ENCODE measurements at places on chromosomes 12 and 14.
A peak's percentile ranks its signal among the peaks of the same experiment; 100 is the strongest.

GRCh38 chr12:55982319-55982936 lies 8.6 kb downstream of the RAB5B start:
- DNase-seq, result no peak

- DNase-seq, result no peak
These were observed 333.7 kb downstream of the PCNX1 start for GRCh38 chr14:71240866-71241520.

- peak; percentile 73 for DNase-seq
These were observed 932.3 kb downstream of the DIO2 start for GRCh38 chr14:79278798-79279644.

- no peak for DNase-seq
These were observed 8.6 kb downstream of the RMST start for GRCh38 chr12:97471194-97471593.

DNA sequence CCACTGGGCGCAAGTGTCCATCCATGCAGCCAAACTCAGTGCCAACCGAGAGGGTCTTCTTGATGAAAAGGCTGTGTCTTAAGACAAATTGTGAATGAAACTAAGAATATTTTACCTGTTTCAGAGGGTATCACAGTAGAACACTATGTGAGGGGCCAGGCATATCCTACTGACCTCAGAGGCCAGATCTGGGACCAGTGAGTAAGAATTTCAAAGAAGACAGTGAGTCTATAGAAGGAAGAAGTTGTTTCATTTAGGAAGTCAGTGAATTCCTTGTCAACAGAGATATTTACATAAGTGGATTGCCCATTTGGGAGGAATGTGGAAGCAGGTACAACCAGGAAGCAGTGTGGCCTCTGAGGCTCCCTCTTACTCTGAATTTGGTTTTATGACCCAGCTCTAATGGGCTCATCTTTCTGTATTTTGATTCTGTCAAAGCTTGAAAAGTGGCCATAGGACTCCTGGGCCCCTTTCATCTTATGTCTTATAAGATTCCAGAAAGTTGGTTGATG lies 137.4 kb downstream of the ZNF664 start:
- no peak for DNase-seq

DNA sequence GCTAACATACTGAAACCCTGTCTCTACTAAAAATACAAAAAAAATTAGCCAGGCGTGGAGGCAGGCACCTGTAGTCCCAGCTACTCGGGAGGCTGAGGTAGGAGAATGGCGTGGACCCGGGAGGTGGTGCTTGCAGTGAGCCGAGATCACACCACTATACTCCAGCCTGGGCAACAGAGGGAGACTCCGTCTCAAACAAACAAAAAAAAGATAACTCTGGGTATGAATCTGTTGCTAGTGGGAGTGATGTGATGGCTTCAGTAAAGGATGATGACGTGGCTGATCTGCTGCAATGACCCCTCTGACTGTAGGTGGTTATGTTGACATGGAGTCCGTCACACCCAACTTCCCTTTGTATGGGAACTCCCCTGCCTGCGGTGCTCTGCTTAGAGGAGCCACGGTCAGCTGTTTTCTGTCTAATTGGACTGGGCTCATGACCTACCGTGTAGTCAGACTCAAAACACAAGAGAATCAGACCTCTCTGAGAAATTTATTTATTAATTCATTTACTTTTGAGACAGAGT lies 59.1 kb upstream of the MED13L start:
- DNase-seq, result no peak

Measured in A549 (cell line).